ENCODE measurements at places on chromosomes 2 and 18.

GRCh38 chr18:63539904-63540510, 2.2 kb upstream of the SERPINB12 start:
- no peak for DNase-seq

DNA sequence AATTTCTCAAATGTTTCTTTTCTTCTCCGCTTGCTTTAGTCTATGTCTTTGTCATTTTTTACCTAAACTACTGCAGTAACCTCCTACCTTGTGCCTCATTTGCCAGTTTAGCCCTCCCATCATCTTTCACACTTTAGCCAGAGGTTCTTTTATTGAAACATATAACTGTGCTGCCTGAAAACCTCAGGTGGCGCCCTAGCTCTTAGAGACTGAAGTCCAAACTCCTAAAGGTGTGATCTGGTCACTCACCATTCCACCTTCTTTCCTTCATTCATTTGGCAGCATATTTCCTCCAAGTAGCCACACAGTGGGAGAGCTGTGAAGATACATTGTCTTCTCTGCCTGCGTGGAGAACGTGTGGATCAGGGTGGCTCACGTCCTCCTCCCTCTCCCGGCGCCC, 98.2 kb upstream of the MAPRE2 start:
- no peak for DNase-seq

DNA sequence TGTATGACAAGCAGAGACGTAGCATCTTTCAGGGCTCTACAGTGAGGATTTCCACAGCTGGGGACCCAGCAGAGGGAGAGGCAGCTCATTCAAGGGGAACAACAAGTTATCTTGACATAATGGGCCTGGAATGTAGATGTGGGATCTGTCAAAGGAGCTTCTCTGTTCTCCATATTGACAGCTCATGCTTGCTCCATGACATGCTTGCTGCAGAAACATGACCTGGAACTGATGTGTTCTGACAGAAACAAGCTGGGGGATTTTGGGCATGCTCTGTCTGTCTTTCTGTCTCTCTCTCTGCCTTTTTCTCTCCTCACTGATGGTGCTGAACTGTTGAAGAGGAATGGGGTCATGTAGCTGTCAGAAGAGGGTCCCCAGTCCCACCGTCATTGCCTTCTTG, 79.6 kb downstream of the MMADHC start:
- no peak for DNase-seq

DNA sequence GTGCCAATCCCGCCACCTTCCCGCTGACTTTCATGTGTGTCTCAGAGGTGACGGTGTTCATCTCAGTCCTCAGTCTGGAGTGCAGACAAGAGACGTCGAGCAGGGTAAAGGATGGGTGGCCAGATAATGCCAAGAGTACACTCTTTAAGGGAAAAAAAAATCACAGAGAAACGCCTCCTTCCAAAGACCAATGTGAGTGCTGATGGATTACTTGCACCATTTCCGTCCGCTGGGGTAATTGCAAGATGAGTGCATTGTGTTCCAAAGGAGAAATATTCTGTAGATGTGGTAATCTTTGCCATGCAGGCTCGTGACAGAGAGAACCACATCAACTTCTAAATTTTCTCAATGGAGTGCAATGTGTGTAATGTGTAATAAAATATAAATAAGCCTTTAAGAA, 81.0 kb downstream of the KLHL29 start:
- DNase-seq, result no peak

DNA sequence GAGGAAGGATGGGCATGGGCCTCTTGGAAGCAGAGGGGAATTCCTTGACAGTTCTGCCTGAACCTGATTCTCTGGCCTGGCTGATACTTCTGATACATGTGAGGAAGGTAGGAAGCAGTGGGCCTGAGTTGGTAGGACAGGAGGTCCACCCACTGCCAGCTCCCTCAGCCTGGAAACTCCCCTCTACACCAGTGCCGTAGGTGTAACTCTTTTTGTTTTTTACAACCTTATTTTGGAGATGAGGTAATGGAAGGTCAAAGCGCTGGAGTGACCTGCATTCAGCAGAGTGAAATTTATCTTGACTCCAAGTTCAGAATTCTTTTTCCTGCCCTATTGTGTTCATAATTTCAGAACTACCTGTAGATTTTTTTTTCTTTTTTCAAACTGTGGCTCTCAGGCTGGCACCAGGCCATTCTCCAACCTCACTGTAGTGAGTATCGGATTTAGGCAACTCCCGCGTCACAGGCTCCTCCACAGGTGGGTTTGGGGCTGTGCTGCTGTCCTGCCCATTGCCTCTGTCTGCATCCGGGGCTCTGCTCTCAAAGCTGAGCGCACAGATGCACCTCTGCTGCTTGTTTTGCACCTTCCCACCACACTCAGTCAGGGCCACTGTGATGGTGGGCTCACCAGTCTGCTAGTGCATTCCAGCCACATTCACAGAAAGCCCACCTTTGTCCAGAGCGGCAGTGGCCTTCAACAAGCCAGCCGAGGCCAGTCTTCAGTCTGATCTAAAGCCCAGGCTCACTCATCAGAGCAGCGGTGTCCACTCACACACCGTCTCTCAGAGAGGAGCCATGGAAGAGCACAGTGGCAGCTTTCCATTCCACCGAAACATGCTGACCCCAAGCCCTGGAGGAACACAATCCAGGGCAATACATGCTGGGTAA, 87.2 kb downstream of the UXS1 start:
- DNase-seq, result no peak

DNA sequence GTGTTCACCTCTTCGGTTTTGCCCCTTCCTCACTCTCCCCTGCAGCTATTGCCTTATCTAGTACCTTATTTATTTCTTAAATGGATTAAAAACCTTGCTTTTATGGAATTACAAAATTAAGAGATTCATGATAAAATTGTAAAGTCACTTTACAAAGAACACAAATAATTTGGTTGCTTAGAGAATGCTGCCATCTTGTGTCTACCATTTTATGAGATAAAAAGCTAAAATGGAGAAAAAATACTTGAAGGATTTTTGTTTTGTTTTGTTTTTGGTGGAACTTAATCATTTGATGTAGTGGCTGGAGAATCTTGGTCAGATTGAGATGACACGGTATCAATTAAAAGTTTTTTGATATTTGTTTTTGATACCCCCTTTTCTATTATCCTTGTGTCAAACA, 69.6 kb downstream of the R3HDM1 start:
- DNase-seq, result no peak

DNA sequence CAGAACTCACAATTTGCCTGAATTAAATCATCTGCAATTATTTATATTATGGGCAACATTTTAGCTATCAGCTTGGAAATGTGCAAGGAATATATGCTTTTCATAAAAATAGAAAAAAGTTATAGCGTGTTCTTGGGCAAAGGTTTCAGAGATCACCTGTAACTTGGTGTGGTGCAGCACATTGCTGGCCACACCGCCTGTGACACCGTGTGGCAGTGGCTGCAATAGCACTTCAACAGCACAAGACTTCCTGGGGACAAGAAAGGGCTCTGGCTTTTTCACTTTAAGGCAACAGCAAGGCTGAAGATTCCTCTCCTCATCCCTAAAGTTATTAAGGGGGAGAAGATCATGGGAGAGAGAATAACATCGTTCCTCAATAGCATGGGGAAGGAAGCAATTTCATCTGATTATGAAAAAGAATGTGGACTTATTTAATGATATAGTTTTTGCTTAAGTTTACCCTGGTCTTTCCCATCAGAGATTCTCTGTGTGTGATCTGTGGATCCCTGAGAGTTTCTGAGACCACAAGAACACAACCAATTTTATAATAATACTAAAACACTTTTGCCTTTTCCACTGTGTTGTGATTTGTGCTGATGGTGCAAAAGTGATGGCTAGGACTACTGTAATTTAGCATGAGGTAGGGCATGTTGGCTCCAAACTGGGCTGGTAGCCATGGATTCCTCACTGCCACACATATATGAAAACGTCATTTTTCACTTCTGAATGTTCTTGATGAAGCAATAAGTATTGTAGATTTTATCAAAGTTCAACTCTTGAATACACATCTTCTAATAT, 15.0 kb upstream of the SERPINB3 start:
- DNase-seq, result no peak

- no peak for DNase-seq
Observed at GRCh38 chr2:54636415-54637139, 86.9 kb upstream of the EML6 start.

DNA sequence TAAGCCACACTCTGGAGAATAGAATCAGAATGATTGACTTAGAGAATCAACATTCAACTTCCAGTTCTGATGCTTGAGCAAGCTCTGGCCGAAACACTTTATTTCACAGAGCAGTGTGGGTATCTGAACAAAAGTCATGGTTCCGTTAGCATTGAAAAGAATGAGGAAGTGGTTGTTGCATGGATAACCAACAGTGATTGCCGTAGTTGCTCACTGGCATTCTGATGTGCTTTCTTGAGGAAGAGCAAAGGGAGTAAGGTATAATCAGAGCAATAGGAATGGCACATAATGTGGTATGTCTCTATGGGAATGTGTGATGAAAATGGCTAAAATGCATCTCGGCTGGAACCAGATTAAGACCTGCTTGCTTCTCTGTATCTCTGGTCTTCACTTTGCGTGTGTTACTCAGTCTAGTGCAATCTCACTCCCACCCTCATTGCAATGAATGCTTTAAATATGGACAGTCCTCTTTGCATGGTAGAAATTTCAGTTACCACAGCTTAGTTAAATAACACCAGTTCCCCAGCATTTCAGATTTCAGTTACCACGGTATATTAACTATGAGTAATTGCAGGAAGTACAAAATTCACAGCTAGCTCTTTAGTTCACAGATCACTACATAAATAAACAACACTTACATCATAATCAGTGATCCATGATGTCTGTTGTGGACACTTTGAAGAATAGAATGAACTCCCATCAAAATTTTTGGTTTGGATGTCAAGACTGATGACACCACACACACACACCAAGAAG, 7.8 kb upstream of the RAB12 start:
- no peak for DNase-seq

- DNase-seq, result no peak
Observed at GRCh38 chr2:148122788-148123187, 101.9 kb downstream of the MBD5 start.

DNA sequence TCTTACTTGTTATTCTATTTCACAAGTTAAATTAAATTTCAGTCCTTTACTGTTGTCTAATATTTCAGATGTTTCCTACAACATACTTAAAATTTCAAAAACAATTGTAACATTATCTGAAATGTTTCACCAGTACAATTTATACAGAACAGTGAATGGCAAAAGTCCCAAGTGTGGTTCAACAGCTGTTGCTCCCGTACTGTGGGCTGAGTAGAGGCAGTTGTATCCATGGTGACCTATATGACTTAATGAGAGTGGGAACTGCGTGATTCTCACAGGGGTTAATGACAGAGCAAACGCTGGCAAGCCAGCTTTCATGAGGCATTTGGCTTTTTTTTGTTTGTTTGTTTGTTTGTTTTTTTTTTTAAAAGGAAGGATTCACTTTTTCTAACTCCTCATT, 5.3 kb upstream of the PLCL1 start:
- no peak for DNase-seq

DNA sequence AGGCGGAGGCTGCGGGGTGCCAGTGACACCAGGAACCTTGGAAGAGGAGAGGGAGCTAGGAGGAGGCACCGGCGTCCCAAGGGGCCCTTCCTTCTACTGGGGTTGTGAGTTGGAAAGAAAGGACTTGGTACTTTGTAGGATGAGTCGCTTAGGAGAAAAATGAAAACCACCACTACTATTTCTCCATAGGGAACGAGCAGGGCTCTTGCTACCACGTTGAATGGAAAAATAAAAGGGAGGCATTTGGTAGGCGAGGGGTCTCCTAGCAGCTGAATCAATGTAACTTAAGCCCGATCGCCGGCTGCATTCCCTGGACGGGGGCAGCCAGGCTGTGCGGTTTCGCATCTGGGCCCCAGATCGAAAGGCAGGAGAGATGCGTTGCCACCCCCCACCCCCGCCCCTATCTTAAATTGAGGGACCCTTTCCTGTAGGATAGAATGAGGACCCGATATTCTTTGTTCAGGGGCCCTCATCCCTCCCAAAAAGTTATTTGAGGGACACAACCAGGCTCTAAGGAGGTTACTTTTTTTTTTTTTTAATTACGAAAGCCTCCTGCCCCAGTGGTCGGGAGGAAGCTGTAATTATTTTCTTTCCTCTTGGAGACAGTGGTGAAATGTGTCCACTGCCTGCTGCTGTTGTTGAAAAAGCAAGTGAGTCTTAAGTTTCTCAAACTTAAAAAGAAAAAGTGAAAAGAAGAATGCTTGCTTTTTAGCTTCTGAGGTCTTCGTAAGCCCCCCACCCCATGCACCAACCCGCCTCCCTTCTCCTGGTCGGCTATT, 1.3 kb downstream of the IGFBP2 start:
- no peak for DNase-seq

- DNase-seq, result no peak
Observed at GRCh38 chr2:76501641-76502040, 790.9 kb upstream of the GCFC2 start.

GRCh38 chr2:9984217-9984739, 32.8 kb downstream of the GRHL1 start:
- no peak for DNase-seq

GRCh38 chr2:232787806-232788205, 11.4 kb upstream of the KCNJ13 start:
- DNase-seq, result no peak

DNA sequence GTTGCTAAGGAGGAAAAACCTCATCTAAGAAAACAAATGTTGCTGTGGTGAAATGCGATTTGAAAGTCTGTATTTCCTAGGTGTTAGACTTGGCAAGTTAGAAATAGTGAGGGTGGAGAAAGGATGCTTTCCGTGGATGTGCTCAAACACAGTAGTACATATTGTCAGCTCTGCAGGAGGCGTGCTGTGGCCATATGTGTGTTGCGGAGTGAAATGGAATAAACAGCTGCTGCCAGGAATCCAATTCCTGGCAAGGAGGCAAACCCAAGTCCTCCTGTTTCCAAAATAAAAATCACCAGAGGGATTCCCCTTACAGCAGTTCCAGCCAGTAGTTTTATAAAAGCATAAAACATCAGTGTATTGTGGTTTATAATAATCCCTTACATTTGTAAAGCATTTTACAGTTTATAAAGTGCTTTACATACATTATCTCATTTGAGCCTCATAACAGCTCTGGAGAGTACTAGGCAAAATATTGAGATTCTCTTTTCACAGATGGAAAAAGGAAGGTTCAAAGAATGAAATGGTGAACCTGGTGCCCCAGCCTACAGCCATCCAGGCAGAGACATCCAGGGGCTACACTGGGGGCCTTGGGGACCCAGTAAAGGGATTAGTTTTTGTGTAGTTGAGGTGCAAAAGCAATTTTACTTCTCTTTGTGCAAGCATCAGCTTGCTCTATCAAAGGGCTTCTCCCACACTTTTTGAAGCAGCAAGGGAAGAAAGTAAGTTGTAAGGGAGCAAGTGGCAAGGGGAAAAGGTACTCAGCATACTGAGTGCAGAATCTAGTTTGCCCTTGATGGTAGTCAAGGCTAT, 206.0 kb downstream of the AGPS start:
- DNase-seq, result no peak

- DNase-seq, result no peak
Observed at GRCh38 chr2:138030459-138030858, 66.2 kb downstream of the HNMT start.

GRCh38 chr2:114714313-114714712, 271.9 kb downstream of the DPP10 start:
- DNase-seq, result no peak

All from GOT3 (cell line).